Gastrocnemius medialis (tissue), 4 donors: ENCODE measurements at places on chromosomes 4 and X. TPM values are rescaled to one million over a fixed set of nuclear protein-coding genes. Genes with fewer than 3 reads are reported as not detected.
A peak's percentile ranks its signal among the peaks of the same experiment; 100 is the strongest.

Gene ARX
- total RNA-seq, result 2.3 TPM

Gene ADGRG4
- total RNA-seq, result 0.04 TPM

Gene MAGEA11
- total RNA-seq, result not detected

Gene GRIA3
- total RNA-seq, result 0.24 TPM

Gene TEX13C
- not detected for total RNA-seq

Gene ARHGEF38
- total RNA-seq, result not detected

Gene ARMCX4
- total RNA-seq, result 1.6 TPM

Gene RTL3
- 0.67 TPM for total RNA-seq

Gene GAB3
- 2.2 TPM for total RNA-seq

Gene DAPP1
- 0.46 TPM for total RNA-seq

GRCh38 chrX:10190367-10190766 is 33.6 kb downstream of the CLCN4 start:
- no peak overlapping the region for H3K4me3 ChIP-seq

GRCh38 chrX:150848914-150849365 is 49.5 kb downstream of the CD99L2 start:
- H3K27ac ChIP-seq, result peak overlapping the region; percentile 71
- H3K27me3 ChIP-seq, result no peaks in the 10 kb centered on the region
- H3K4me1 ChIP-seq, result peaks cover 37% of the 10 kb centered on the region
- H3K36me3 ChIP-seq, result no peaks in the 10 kb centered on the region

DNA sequence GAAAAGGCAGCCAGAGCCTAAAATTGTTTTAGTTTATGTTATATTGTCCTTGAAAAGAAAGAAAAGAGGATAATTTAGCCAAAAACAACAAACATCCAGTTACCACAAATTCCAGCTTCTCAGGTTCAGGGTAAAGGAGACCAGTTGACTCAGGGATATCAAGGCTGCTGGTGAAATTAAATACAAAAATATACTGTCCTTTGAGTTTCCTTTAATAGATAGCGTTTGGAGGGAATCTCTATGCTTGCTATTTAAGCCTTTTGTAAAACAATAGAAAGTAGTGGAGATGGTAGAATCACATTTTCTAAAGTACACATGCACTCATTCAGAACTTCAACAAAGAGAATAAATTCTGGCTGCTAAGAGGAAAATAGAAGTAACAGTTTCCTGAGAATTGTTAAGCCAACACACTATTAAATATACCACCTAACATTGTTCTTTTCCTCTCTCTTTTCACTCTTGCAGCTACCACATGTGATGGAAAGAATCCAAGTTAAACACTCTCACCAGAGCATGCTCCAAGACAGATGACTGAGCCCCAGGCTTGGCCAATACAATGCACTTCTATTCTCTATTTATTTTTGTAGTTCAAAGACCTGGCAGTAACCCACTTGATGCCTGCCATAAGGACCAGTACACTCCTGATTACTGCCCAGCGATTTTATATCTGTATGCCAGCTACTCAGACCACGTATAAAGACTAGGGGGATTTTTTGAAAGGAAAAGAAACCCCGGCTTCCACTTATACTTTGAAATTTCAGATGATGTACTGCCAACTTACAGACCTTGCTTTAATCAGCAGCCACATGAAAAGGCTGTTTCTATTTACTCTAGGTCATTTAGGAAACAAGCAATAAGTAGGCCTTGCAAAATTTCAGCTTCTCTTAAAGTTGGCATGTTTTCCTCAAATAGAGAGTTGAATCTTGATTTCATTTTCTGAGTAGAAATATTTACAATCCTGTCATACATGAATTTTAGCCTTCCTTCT is 756.9 kb downstream of the FAT4 start:
- no peaks in the 10 kb centered on the region for H3K36me3 ChIP-seq
- no peak for DNase-seq
- H3K4me3 ChIP-seq, result no peak overlapping the region
- H3K27me3 ChIP-seq, result no peaks in the 10 kb centered on the region
- no peak overlapping the region for H3K27ac ChIP-seq
- H3K4me1 ChIP-seq, result no peaks in the 10 kb centered on the region

GRCh38 chr4:41196633-41197332 is 17.6 kb downstream of the APBB2 start:
- peaks cover 18% of the 10 kb centered on the region for H3K4me1 ChIP-seq
- no peaks in the 10 kb centered on the region for H3K36me3 ChIP-seq
- DNase-seq, result no peak
- no peaks in the 10 kb centered on the region for H3K27me3 ChIP-seq
- no peak overlapping the region for H3K27ac ChIP-seq
- H3K4me3 ChIP-seq, result no peak overlapping the region

DNA sequence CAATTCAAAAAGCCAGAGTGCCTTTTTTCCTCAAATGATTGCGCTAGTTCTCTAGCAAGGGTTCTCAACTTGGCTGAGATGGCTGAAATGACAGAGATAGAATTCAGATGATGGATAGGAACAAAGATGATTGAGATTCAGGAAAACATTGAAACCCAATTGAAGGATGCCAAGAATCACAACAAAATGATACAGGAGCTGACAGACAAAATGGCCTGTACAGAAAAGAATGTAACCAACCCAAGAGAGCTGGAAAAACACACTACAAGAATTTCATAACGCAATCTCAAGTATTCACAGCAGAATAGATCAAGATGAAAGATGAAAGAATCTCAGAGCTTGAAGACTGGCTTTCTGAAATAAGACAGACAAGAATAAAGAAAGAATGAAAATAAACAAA is 51.7 kb upstream of the MMAA start:
- H3K36me3 ChIP-seq, result no peaks in the 10 kb centered on the region
- DNase-seq, result no peak
- no peaks in the 10 kb centered on the region for H3K4me1 ChIP-seq
- no peak overlapping the region for H3K27ac ChIP-seq
- no peak overlapping the region for H3K4me3 ChIP-seq
- H3K27me3 ChIP-seq, result no peaks in the 10 kb centered on the region

- H3K36me3 ChIP-seq, result no peaks in the 10 kb centered on the region
- no peak overlapping the region for H3K27ac ChIP-seq
- no peak for DNase-seq
- no peak overlapping the region for H3K4me3 ChIP-seq
- no peaks in the 10 kb centered on the region for H3K27me3 ChIP-seq
Observed at GRCh38 chr4:77177199-77177598, 20.2 kb downstream of the CCNG2 start.

DNA sequence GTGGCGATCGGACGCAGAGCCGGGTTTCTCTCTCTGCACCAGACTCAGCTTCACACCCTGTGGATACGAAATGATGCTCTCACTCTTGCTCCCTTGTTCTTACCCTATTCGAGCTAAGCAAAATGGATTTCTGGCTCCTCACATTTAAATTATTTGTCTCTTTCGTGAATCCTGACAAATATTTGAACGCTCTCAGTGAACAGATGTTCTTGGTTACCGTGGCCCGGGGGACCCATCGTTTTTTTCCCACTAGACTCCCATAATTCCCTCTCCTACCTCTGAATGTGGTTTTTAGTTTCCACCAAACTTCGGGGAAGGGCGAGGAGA is 630 bp downstream of the SMARCA5 start:
- peaks cover 43% of the 10 kb centered on the region for H3K4me1 ChIP-seq
- H3K36me3 ChIP-seq, result no peaks in the 10 kb centered on the region
- DNase-seq, result no peak
- peak overlapping the region; percentile 96 for H3K27ac ChIP-seq
- H3K27me3 ChIP-seq, result no peaks in the 10 kb centered on the region
- H3K4me3 ChIP-seq, result peak overlapping the region; percentile 92

GRCh38 chr4:53424280-53424679 is 46.8 kb downstream of the FIP1L1 start:
- H3K4me1 ChIP-seq, result no peaks in the 10 kb centered on the region
- no peak overlapping the region for H3K27ac ChIP-seq
- no peak for DNase-seq
- H3K27me3 ChIP-seq, result no peaks in the 10 kb centered on the region
- peaks cover 23% of the 10 kb centered on the region for H3K36me3 ChIP-seq
- H3K4me3 ChIP-seq, result no peak overlapping the region

- DNase-seq, result no peak
- H3K4me3 ChIP-seq, result no peak overlapping the region
- no peaks in the 10 kb centered on the region for H3K36me3 ChIP-seq
- no peaks in the 10 kb centered on the region for H3K4me1 ChIP-seq
- H3K27ac ChIP-seq, result no peak overlapping the region
Observed at GRCh38 chrX:88584283-88584682, 162.7 kb upstream of the CPXCR1 start.

DNA sequence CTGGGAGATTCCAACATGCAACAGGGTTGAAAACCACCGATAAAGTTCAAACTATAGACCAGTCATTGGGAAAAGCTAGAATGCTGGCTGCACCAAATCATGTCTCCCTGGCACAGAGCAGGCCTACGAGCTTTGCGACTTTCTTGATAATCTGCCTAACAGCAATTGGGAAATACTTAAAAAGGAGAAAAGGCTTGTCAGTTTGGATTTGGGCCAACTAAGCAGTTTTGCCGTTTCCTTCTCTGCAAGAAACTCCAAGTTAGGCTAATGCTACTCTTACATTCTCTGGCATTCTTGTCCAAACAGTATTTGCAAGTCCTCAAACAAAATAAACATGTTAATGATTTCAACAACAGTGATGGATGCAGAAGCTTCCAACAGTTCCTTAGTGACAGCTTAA is 87.9 kb downstream of the PDK3 start:
- no peaks in the 10 kb centered on the region for H3K27me3 ChIP-seq
- DNase-seq, result no peak
- no peak overlapping the region for H3K27ac ChIP-seq
- H3K36me3 ChIP-seq, result no peaks in the 10 kb centered on the region

DNA sequence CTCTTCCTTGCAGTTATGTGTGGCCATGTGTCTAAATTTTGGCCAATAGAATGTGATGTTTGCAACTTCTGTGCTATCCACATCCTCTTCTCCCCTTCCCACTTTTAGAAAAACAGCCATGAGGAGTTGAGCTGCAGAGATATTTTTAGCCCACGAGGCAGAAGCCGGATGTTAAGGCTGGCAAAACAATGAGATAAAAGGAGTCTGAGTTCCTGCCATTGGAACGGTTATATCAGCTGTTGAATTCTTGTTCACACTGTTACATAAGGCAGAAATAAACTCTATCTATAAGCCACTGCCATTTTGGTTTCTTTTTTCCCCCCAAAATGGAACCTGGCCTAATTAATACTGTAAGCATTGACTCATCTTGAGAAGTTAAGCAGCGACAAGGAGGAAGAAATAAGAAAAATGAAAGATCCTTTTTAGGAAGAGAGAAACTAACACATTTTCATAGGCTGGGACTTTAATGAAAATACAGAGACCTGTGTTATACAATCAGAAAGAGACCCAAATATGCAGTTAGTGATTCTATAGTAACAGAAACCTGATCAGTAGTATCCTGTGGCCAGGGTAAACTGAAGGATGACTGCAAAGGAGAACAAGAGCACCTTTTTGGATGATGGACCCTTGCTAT is 200.5 kb downstream of the INPP4B start:
- no peaks in the 10 kb centered on the region for H3K4me1 ChIP-seq
- no peaks in the 10 kb centered on the region for H3K27me3 ChIP-seq
- H3K36me3 ChIP-seq, result no peaks in the 10 kb centered on the region
- H3K4me3 ChIP-seq, result no peak overlapping the region

GRCh38 chrX:78693536-78693935 is 34.4 kb upstream of the RTL3 start:
- no peaks in the 10 kb centered on the region for H3K36me3 ChIP-seq
- no peak for DNase-seq
- no peak overlapping the region for H3K27ac ChIP-seq
- H3K4me3 ChIP-seq, result no peak overlapping the region
- no peaks in the 10 kb centered on the region for H3K27me3 ChIP-seq

GRCh38 chr4:80276931-80277330 is 10.5 kb downstream of the FGF5 start:
- no peaks in the 10 kb centered on the region for H3K4me1 ChIP-seq
- no peak overlapping the region for H3K27ac ChIP-seq
- H3K36me3 ChIP-seq, result no peaks in the 10 kb centered on the region
- no peak for DNase-seq

DNA sequence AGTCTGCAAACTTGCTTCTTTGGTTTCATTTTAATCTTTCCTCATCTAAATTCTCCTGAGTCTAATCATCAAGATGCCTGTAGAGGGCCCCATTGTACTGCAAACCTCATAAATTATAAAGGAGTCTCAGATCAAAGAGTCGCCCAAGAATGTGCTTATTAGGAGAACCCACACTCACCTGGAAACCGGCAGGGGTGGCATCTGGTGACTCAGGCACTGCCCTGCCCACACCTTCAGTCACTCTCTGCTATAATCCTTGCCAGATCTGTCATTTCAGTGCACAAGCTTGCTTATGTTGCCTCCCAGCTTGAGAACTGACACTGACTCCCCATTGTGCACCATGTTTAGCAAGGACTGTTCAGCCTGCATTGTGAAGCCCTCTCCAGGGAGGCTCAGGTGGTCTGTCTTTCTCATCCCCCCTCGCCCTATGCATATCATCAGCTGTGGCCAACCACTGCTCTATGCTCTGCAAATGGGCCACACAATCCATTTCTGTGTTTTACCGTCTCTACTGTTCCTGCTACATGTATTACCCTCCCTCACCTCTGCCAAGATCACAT is 12.4 kb downstream of the EPGN start:
- no peaks in the 10 kb centered on the region for H3K4me1 ChIP-seq
- no peak overlapping the region for H3K4me3 ChIP-seq
- H3K36me3 ChIP-seq, result no peaks in the 10 kb centered on the region
- DNase-seq, result no peak

DNA sequence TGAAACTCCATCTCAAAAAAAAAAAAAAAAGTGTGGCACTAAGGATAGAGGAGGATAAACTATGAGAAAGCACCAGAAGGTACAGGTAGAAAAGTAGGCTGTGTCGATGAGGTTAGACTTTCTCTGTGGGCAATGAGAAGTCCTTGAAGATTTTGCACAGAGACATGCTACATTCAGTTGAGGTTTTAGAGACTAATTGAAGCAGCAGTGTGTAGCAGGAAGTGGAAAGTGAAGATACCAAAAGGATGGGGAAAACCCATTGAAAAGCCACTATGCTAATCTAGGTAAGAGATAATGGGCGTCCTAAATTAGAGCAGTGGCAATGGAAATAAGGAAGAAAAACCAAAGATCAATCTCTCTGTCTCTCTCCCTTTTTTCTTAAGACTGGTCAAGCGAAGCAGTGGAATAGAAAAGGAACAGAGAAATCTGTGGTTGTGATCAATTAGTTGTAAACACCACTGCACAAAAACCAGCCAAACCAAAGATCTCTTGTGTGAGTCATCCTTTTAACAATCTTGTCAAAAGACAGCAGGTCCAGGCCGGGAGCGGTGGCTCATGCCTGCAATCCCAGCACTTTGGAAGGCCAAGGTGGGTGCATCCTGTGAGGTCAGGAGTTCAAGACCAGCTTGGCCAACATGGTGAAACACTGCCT is 3.5 kb downstream of the SPINK2 start:
- H3K4me1 ChIP-seq, result peaks cover 5% of the 10 kb centered on the region
- H3K27me3 ChIP-seq, result peaks cover 3% of the 10 kb centered on the region
- H3K27ac ChIP-seq, result no peak overlapping the region
- no peak overlapping the region for H3K4me3 ChIP-seq
- DNase-seq, result no peak

DNA sequence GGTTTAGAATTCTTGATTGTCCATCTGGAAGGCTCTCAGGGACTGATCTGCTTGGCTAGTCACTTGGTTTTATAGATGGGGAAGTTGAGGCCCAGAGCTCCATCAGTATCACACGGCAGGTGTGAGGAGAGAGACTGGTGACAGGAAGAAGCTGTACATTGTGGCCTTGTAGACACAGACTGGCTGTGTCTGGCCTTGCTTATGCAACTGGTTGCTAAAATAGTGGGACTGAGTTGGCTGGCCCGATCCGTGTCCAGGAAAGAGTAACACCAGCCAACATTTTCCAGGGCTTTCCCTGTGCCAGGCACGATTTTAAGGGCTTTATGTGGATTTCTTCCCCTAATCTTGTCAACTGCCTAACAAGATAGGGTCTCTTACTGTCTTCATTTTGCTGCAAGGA is 2.8 kb downstream of the TBC1D14 start:
- no peak for DNase-seq
- H3K4me1 ChIP-seq, result peaks cover 57% of the 10 kb centered on the region
- H3K27me3 ChIP-seq, result no peaks in the 10 kb centered on the region
- no peaks in the 10 kb centered on the region for H3K36me3 ChIP-seq
- H3K4me3 ChIP-seq, result no peak overlapping the region
